SW 1271 (cell line): ENCODE measurements at places on chromosomes 6 and 20.

DNA sequence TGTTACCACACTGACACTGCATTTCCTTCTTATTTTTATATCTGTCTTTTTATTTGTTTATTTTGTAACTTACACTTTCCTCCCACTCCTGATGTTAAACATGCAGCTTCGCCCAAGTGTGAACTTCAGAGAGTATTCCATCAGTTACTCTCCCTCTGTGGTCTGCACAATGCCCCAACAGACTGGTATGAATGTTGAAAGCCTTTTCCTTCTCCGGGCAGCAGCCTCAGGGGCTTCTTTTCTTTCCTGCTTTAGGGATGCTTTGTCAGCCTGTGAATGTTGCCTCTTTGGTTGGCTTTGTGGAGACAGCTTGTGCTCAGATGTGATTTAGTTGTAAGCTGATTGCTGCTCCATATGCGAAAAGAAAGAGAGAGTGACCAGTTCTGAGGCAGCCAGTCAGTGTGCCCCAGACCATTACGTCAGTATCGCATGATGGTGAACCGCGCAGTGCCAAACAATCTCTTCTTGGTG lies 44.0 kb downstream of the SMPDL3A start:
- DNase-seq: no peak

- no peak for DNase-seq
Measured at GRCh38 chr20:9647741-9648140, 133.4 kb downstream of the LAMP5 start.

DNA sequence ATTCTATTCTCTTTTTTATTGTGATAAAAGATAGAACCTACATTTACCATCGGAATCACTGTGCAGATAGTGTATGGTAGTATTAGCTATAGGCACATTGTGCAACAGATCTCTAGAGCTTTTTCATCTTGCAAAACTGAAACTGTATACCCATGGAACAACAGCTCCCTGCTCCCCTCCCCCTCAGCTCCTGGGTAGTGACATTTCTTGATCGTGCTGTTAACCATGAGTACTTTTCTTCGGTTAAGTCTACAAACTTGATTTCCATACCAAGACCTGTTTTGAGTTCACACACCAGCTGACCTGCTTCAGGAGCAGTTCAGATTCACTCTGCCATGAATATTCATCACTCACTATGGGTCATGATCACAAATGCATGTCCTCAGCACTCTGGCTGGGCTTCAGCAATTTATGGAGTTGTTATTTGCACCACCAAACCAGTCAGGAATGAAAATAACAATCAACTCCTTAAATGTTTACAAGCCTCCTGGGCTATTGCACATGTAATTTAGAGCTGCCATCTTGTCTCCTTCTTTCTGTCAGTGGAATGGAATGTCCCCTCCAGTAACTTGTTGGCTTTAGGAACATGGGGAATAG lies 32.8 kb downstream of the PRDM1 start:
- DNase-seq: no peak

DNA sequence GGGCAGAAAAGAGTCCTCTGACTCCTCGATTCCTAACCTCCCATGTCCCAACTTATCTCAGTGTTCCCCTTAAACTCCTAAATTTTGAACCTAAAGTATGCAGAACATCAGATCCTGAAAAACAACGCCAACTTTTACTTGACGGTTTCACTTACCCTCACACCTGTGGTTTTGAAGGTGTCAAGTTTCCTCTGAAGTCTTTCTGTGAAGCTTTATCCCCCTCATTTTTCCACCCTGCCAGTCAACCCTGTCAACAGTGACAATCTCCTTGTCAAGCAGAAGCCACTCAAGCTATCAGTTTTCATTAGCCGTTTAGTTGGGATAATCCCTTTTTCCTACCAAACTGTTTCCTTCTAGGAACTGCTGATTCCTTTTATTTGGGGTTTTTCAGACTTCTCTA lies 245.4 kb upstream of the PREP start:
- DNase-seq: no peak

DNA sequence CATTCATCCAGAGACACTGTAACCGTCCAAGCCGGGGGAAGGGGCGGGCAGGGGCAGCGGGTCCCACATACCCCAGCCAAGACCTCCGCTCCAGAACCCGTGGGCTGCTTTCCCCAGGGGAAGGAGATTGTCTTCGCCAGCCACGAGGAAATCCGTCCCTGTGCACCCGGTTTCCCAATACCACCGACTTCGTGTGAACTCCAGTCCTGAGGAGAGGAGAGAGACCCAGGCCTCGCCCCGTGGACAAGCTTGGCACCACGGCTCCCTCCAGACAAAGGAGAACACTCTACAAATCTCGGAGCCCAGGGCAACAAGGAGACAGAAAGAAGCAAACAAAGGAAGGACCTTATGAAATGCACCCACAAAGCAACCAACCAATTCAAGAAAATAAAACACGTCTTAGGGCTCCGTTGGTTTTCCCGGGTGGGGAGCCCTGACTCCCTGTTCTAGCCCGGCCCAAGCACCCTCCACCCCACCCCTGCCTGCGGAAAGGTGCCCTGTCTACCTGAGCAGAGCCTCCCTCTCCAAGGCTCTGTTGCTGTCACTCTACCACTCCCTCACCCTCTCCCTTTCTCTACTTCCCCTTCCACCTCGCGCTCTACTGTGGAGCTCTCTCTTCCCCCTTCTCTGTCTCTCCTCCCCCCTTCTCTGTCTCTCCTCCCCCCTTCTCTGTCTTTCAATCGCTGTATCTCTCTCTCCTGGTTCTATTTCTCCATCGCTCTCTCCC lies 1382.8 kb upstream of the DEFB115 start:
- no peak for DNase-seq

- DNase-seq: no peak
Measured at GRCh38 chr20:33688938-33689424, 2.8 kb upstream of the E2F1 start.

DNA sequence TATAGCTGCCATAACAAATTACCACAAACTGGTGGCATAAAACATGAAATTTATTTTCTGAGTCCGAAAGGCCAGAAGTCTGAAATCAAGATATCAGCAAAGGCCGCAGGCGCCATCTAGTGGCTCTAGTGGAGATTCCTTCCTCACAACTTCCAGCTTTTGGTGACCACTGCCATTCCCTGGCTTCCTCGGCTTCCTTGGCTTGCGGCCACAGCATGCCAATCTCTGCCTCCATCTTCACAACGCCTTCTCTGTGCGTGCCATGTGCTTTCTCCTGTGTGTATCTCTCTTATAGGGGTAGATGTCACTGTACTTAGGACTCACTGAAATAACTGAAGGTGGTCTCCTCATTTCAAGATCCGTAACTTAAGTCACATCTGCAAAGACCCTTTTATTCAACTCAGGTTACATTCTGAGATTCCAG lies 5.4 kb upstream of the PLAGL1 start:
- peak; percentile 10 for DNase-seq

DNA sequence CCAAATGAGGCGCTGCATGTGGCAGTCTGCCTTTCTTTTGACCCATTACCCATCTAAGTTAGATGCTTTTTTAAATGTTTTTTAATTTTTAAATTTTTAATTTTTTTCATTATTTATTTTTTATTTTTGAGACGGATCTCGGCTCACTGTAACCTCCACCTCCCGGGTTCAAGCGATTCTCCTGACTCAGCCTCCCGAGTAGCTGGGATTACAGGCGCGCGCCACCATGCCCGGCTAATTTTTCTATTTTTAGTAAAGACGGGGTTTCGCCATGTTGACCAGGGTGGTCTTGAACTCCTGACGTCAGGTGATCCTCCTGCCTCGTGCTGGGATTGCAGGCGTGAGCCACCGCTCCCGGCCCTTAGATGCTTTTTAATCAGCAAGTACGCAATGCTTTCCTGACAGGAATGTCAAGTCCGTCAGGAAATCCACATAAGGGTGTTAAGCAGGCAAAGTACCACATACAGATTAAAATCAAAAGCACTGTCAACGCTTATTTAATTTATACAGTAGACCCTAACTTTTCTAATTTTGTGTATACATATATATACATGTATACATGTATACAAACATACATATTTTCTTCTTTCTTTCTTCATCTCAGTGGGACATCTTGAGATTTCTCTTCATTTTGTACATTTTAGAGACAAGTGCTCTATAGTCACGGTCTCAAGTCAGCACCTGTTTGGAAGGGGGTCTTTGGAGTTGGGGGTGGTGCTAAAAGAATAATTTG lies 995 bp upstream of the GSTA4 start:
- peak; percentile 38 for DNase-seq
